ENCODE measurements at places on chromosomes 1 and 21.
A peak's percentile ranks its signal among the peaks of the same experiment; 100 is the strongest.

DNA sequence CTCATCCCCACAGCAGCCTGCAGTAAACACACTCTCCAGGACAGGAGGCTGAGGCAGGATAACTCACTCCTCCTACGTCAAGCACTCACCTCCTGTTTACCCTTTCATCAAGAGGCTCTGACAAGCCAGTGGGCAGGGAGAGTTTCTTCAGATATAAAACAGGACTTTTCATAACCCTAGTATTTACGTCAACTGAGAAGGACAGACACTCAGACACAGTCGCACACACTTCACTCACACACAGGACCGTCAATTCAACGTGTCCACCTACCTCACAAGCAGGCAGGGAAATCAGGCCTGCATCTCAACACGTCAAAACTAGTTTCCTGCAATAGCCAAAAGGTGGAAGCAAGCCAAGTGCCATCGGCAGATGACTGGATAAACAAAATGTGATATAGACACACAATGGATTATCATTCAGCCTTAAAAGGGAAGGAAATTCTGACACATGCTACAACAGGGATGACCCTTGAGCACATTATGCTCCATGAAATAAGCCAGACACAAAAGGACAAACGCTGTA is 48.6 kb downstream of the ITPKB start:
- ATAC-seq: peak; percentile 69

- ATAC-seq: no peak
These were observed 20.0 kb downstream of the SERTAD4 start for GRCh38 chr1:210252621-210253051.

GRCh38 chr1:20278692-20279130 is 12.0 kb upstream of the VWA5B1 start:
- no peak for ATAC-seq

- ATAC-seq: no peak
These were observed 19.9 kb downstream of the CASQ2 start for GRCh38 chr1:115748401-115749150.

GRCh38 chr1:198174297-198174696 is 17.5 kb downstream of the NEK7 start:
- peak; percentile 49 for ATAC-seq

All from SK-N-SH treated with all-trans-retinoic acid at 6 μM for 48 hours (cell line).